ENCODE measurements at places on chromosomes 4 and X. TPM values are rescaled to one million over a fixed set of nuclear protein-coding genes. Genes with fewer than 3 reads are reported as not detected.

The RENBP gene
- total RNA-seq = 2.9 TPM

The ARHGAP36 gene
- 1.1 TPM for total RNA-seq

- DNase-seq = no peak
These were observed 46.1 kb downstream of the CNGA2 start for GRCh38 chrX:151780621-151781020.

DNA sequence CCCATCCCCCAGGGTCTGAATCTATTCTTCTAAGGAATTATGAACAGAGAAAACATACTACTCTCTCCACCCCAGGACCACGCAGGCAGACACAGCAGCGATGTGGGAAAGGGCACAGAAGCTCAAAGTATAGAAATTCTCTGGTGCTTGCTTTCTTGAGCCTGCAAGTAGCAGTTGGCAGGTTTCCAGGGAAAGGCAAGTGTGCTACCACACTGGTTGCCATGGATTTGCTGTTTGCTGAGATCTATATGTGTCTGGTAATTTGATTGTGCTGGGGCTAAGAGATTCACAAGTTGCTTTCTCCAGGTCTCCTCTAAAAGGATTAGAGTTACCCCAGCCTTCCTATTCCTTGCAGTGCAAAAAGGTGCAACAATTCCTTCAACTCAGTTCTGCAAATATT lies 83.1 kb downstream of the GUCY2F start:
- no peak for DNase-seq

The ZDHHC15 gene
- total RNA-seq = 0.46 TPM

- DNase-seq = no peak
These were observed 40.4 kb upstream of the PDLIM5 start for GRCh38 chr4:94411296-94411695.

DNA sequence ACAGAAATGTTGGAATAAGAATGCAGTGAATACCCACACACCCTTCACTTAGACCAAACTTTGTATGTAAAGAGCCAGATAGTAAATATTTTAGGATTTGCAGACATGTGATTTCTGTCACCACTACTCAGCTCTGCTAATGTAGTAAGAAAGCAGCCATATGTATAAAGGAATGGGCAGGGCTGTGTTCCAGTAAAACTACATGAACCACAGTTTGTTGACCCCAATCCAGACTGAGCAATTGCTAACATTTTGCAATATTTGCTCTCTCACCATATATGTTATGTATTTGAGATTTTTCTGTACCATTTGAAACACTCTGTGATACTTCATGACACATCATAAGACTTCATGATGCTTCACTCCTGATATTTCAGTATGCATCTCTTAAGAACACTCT lies 32.0 kb upstream of the TBC1D1 start:
- DNase-seq = no peak

GRCh38 chrX:147912093-147912801 lies 528 bp downstream of the FMR1 start:
- DNase-seq = peak; percentile 57

DNA sequence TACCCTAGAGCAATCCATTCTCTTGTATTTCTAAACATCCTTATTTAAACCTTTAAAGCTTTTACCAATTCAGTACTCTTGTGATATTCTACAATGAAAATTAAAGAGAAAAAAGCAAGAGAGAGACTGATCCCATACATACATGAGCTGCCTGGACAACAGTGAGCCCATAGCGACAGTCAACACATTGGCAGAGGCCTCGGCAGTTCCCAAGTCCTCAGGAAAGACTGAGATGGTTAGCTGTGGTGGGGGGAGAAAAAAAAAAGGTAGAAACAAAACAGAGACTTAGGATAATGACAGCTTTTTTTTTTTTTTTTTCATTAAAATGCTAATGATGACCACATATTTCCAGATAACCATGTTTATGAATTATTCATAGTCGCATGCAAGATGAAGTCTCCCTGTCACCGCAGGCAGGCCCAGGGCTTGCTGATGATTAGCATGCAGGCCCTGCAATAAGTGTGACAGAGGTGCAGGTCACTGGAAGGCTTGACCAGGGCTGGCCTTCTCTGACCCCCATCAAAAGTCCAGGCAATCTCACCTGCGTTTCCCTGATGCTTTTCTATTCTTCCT lies 148.8 kb downstream of the APBB2 start:
- DNase-seq = no peak

- DNase-seq = no peak
These were observed 113.8 kb downstream of the PCDH19 start for GRCh38 chrX:100296183-100296753.

Measured in psoas muscle (tissue), 8 donors.